ENCODE measurements at places on chromosomes 11 and 22.

DNA sequence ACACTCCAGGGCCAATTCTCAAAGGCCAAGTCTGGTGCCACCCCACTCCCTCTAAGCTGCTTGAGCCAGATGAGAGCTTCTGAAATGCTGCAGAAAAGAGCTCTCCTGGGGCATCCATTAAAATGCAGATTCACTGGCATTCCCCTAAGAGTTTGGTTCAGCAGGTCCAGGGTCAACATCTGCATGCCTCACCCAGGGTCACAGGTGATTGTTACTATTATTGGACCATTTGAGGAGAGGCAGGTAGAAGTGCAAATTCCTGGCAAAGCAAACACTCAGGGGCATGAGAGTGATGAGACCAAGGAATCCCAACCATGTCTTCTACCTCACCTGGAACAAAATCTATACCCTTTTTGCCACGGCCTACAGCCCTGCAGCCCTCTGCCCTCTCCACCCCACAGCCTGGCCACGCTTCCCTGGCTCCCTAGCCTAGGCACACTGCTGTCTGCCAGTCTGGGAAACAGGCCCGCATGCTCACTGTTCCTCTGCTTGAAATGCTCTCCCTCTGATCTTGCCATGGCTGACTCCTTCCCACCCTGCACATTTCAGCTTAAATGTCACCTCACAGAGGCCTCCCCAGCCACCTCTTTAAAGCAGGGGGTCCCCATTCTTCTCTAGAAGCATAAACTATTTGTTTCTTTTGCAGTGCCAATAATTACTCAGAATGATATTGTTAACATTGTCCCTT is 4.4 kb upstream of the P2RX6 start:
- no peak for DNase-seq

DNA sequence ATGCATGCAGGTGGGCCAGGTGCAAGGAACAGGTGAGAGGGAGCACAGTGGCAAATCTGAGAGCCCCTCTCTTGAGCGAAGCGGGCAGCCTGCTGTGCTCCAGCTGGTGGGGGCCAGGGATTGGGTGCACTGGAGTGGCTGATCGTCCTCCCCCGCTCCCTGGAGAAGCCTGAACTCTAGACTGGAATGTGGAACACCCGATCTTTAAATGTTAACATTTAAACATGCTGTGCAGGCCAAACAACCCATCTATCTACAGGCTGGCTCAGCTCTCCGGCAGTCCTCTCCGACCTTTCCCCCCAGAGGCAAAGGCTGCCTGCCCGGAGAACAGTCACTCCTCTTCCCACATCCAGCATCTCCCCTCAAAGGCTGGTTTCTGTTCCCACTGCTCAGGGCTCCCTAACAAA is 5.1 kb downstream of the MRGPRF start:
- DNase-seq, result no peak

GRCh38 chr11:98940913-98941312 is 79.8 kb upstream of the CNTN5 start:
- no peak for DNase-seq

DNA sequence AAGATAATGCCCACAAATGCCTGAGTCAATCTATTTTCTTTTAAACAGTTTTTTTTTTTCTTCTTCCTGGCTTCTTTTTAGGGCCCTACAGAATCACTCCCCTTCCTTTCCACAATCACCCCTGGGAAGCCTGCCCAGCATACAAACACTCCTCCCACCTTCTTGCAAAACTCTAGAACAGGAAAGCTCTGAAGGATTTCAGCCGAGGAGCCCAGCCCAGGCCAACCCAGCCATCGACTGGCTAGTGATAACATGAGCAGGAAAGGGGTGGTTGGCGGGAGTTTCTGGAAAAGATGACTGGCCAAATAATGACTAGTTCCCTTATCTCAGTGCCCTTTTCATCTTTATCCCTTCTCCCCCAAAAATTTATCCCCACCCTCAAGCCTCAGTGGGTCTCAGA is 68.2 kb downstream of the USP35 start:
- no peak for DNase-seq

GRCh38 chr11:60206616-60207015 is 23.7 kb upstream of the MS4A6A start:
- DNase-seq, result no peak

GRCh38 chr11:22703591-22703990 is 37.2 kb downstream of the GAS2 start:
- no peak for DNase-seq

DNA sequence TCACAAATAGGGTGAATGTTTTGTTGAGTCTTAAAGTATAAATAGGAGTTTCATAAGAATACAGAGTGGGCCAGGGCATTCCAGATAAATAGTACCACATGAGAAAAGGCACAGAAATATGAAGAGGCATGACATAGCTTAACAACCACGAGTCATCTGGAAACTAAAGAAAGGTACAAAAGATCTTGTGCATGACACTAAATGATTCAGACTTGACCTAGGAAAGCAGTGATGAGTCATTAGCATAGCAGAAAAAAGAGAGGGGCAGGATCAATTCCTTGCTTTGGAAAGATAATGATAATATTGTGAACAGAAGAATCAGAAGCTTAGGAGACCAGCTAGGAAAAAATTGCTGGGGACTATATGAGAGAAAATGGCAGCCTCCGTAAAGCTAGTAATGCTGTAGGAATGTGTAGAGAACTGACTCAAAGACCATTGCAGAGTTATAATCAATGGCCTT is 47.6 kb upstream of the FIBIN start:
- DNase-seq, result no peak

- DNase-seq, result no peak
Observed at GRCh38 chr11:18700872-18701271, 2.3 kb downstream of the TMEM86A start.

- no peak for DNase-seq
Observed at GRCh38 chr11:26676641-26677040, 45.2 kb downstream of the SLC5A12 start.

DNA sequence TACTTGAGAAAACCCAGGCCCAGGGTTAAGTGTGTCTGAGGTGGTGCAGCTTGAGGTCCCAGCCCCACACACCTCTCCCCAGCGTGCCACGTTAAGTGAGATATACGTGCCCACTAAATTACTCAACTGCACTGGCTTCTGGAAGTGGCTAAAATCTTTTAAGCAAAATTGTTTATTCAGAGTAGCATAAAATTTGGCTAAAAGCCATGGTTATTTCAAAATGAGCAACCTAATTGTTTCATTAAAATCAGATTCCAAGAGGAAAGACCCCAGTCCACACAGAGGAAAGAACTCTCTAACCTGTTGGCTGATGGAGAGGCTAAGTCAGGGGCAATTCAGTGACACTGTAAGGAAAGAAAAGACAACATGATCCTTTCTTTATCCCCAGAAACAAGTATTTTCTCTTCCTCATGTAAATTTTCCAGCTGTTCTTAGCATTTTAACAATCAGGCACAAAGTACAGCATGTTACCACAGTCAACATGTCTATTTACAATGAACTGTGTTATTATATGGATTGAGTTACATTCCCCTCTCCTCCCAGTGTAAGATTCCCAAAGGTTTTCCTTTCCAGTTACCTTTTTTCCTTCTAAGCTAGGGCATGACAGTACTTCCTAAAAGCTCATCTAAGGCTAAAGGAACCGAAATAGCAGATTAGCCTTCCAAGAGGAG is 26.6 kb downstream of the NUP50 start:
- no peak for DNase-seq

- no peak for DNase-seq
Observed at GRCh38 chr11:71913756-71914526, 14.5 kb downstream of the XNDC1N start.

GRCh38 chr11:64667154-64667745 is 55.7 kb downstream of the NRXN2 start:
- DNase-seq, result no peak

DNA sequence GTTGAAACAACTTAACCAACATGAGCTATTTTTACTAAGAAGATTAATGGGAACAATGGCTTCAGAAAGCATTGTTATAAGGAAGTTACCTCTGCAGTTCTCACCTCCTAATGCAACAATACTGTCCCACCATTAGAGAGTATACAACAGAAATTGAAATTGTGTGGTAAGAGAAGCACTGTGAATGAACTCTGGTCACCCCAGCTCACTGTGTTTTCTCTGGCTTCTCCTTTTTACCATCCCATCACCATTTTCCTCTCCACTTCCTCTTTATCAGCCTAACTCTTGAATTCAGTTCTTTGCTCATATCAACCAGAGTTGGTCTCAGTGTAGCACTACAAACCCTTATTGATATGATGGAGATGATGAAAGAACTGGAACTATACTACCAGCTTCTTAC is 138.0 kb upstream of the POU2AF2 start:
- DNase-seq, result no peak

DNA sequence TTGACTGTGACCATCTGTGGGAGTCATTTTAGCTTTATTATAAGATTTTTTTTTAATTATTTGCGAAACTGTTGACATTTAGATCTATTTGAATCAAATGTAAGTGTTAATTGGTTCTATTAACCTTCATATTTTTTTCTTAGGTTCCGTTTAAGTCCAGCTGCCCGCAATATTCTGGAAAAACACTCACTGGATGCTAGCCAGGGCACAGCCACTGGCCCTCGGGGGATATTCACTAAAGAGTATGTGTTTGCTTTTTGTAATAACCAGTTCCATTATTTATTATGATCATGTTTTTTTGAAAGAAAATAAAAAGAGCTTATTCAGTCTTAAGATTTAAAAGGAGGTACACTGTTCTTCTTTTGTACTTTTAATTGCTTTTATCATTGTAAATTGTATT is 43.9 kb downstream of the PDHX start:
- no peak for DNase-seq

- DNase-seq, result no peak
Observed at GRCh38 chr11:118898400-118899295, 15.0 kb downstream of the CXCR5 start.

DNA sequence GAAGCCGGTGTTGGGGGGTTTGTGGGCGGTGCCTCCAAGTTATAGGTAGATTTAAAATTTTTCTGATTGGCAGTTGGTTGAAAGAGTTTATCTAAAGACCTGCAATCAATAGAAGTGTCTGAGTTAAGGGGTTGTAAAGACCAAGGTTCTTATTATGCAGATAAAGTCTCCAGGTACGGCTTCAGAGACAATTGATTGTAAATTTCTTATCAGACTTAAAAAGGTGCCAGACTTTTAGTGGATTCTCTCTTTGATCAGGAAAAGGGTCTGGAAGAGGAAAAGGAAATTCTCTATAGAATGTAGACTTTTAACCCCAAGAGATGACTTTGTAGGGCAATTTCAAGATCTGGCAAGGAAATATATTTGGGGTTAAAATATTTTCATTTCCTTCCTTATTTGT is 25.2 kb downstream of the CLMP start:
- no peak for DNase-seq

DNA sequence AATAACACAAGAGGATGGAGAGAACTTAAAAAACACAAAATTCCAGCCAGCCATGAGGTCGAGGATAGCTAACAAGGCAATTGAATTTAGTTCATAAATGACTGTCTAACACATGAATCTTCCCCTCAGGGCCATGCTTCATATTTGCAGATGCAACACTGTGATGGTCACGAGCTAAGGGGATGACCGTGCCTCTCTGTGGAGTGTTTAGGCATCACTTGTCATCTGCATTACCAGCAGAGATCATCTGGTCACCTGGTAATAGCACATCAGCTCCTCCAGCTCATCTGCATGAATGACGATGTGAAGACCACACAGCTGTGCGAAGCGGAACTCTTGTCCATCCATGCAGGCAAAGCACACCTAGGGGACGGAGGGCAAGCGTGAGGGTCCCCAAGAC is 20.9 kb upstream of the SLC25A1 start:
- no peak for DNase-seq

GRCh38 chr11:10405865-10406592 is 49.0 kb upstream of the AMPD3 start:
- DNase-seq, result no peak

DNA sequence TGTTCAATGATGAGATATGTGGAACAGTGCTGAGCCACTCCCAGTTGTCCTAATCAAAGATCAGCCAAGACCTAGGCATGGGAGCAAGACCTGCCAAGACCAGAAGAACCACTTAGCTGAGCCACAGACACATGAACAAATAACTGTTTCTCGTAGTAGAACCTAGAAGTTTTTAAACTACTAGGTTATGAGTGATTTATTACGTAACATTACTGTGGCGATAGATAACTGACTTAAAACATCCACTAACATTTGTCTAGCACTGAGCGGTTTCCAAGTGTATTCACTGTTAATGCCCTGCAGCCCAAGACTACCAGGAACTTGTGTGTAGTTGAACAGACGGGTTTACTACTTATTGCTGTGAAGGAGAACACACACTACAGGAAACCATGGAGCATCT is 120.4 kb downstream of the SERGEF start:
- DNase-seq, result no peak
